Amniotic stem cell (primary cell): ENCODE measurements at places on chromosomes 1 and 21.

DNA sequence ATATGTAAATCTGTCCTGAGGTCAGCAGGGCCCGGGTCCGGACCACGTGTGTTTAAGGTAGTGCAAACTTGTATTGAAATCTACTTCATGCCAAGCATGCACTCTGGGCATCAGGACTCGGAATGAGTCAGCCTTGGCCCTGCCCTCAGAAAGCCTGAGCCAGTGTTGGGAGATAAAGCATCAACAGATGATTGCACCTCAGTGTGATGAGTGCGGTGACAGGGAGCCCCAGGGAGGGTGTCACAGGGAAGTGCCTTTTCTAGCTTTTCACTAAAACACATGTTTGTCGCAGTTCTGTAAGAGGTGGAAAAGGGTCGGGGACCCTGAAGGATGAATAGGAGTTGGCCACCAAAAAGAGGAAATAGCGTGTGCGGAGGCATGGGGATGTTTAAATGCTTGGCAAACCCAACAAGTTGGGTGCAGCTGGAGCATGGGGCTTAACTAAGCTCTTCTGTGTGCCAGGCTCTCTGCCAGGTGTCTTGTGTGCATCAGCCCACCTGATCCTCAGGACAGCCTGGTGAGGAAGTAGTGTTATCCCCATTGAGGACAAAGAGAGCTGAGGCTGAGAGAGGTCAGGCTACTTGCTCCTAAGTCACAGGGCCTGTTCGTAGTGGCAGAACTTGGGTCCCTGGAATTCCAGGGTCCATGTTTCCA is 48.2 kb upstream of the EPB41 start:
- DNase-seq, result no peak

- no peak for DNase-seq
Observed at GRCh38 chr21:33968995-33969348, 53.4 kb upstream of the ATP5PO start.

- DNase-seq, result no peak
Observed at GRCh38 chr1:219938706-219939105, 10.3 kb upstream of the SLC30A10 start.

DNA sequence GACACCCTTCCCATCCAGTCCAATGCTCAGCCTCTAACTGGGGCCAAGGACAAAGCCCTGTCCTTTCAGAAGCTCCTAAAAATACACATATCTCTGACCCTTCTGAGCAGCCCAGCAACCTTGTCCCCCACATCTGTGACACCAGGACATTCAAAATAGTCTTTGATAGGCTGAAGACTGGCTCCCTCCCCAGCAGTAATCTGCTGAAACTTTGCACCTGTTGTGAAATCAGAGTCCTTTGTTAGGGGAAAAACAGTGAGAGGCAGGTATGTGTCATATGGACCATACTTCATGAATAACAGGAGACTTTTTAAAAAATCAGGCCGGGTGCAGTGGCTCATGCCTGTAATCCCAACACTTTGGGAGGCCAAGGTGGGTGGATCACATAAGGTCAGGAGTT is 82.4 kb upstream of the VAMP3 start:
- DNase-seq, result no peak

- no peak for DNase-seq
Observed at GRCh38 chr21:42319376-42319775, 4.2 kb upstream of the TFF3 start.

DNA sequence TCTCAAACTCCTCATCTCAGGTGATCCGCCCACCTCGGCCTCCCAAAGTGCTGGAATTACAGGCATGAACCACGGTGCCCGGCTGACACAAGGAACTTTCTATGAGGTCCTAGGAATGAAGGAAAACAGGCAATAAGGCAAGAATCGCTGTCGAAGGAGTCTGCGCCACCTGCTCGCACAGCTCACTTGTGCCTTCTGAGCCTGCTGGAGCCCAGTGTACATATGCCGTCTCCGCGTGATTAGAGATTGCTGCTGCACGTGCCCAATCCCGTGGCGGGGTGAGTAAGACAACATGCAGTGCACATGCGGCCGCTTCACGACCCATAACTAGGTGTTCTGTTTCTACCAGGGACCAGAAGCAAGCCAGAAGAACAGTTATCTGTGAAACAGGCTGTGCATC is 24.3 kb downstream of the H3-3A start:
- DNase-seq, result no peak
